ENCODE measurements at places on chromosomes 4 and X.

GRCh38 chr4:3482707-3483106 lies 19.6 kb downstream of the DOK7 start:
- no peak for DNase-seq

DNA sequence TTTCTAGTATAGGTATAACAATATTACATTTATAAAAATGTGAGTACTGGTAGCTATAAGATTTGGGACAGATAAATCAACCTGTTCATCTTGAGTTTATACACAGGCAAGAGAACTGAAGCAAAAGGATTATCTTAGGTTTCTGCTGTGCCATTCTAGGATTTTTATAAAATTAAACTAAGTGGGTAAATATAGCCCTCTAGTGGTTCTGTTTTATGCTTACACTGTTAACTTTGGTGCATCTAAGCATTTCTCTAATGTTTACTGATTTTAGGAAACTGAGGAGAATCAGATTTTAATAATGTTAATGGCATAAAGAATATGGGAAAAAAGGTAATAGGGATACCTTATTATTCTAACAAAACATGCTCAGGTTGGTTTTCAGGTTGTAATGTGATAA lies 1.1 kb upstream of the RRH start:
- no peak for DNase-seq

DNA sequence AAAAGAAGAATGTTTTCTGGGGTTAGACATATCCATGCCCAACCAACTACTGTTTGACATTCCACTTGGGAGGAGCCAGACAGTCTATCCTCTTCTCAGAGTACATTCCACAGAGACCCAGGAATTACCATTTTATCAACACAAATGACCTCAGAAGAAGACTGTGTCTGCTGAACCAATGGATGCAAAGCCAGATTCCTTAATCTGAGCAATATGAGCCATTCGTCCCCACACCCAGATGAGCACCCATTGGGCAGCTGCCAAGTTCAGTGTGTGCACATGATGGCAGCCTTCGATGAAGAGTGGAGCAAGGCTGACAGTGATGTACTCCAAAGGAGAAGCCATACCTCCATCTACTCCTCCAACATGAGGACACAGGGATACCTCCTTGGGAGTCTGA lies 111.3 kb downstream of the ZNF674 start:
- DNase-seq: no peak

GRCh38 chrX:42398967-42399631 lies 378.9 kb downstream of the PPP1R2C start:
- no peak for DNase-seq

DNA sequence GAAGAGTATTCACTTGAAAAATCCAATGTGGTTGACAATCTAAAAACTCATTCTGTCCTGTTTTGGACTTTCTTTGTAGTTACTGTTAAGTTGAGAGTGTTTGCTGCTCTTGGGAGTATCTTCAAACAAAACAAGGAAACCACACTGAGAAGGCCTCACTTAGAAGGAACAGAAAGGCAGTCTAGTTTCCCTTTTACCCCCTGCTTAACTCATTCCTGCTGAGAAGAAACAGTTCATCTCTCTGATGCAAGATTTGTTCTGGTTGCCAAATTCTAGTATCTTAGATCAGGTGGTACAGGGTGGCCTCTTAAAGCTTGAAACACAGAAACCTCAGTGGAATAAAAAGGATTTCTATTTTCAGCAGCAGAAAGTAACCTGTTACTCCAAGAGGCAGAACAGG lies 41.4 kb downstream of the GUCY2F start:
- DNase-seq: no peak

DNA sequence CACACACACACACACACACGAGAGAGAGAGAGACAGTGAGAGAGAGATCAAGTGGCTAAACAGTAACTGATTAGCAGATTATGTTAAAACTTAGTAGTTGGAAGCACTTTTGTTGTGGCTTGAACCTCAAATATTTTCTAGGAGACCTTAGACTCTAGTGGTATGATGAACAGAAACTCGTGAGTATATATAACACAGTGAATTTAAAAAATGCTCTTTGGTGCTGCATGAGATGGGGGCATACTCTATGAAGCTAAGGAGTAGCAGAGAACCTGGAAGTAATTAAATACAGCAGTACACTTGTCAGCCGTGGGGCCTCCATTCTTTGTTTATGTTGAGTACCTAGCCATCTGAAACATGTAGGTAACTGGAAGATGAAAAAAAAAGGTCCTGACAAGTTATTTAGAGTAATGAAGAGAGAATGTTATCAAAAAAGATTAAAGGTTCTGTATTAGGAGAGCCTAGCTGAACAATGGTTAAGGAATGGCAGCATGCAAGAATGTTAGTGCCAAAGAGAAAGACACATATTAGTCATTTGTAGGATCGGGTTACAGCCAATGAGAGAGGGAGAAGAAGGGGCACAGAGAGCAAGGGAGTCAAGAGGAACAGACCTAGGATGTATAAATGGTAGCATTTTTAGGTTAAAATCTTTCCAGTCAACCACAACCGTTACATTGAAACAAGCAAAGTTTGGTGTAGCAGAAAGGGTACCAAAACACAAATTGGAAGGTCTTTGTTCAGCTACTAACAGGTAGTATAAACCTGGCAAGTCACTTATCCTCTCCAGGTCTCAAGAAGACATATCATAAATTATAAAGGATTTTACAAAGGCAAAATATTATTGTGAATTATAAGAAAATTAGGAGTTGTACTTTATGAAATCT lies 316.7 kb upstream of the DIPK2B start:
- DNase-seq: no peak

All from activated CD8-positive, alpha-beta memory T cell treated with anti-CD3 and anti-CD28 coated beads, Interleukin-2, amount 50 U/mL, for 4 hours (primary cell).